ENCODE measurements at places on chromosomes 13 and 19. TPM values are rescaled to one million over a fixed set of nuclear protein-coding genes. Genes with fewer than 3 reads are reported as not detected.

The METTL21C gene
- not detected for total RNA-seq

The DAND5 gene
- total RNA-seq: under 0.01 TPM

The IZUMO2 gene
- total RNA-seq: not detected

The FFAR1 gene
- total RNA-seq: not detected

The WTIP gene
- 5.9 TPM for total RNA-seq

The C1QTNF9 gene
- total RNA-seq: not detected

The GAS6 gene
- 20.2 TPM for total RNA-seq

The CARS2 gene
- total RNA-seq: 122 TPM

The CD22 gene
- total RNA-seq: 0.33 TPM

The PSPN gene
- total RNA-seq: 1.5 TPM

The KLHL1 gene
- not detected for total RNA-seq

The KATNAL1 gene
- 16.5 TPM for total RNA-seq

The RELB gene
- total RNA-seq: 5.0 TPM

The ONECUT3 gene
- not detected for total RNA-seq

The ENOX1 gene
- total RNA-seq: 8.0 TPM

The SH2D3A gene
- 0.34 TPM for total RNA-seq

The ADGRE3 gene
- total RNA-seq: not detected

The STAP2 gene
- total RNA-seq: 16.2 TPM

All from melanocyte of skin (primary cell).